Vein endothelial cell (primary cell): ENCODE measurements at places on chromosomes 5 and 9. TPM values are rescaled to one million over a fixed set of nuclear protein-coding genes. Genes with fewer than 3 reads are reported as not detected.

Gene HTR1A
- total RNA-seq: not detected in 2 replicates

Gene DAPK1
- 49.6 and 55.3 TPM in 2 replicates for total RNA-seq

Gene ECM2
- under 0.01 TPM in 1 of 2 replicates, not detected in the other for total RNA-seq

Gene GBA2
- 133 and 134 TPM in 2 replicates for total RNA-seq

Gene ORM2
- not detected in 2 replicates for total RNA-seq

Gene ENTREP1
- total RNA-seq: 6.1 and 9.8 TPM in 2 replicates

Gene LECT2
- total RNA-seq: not detected in 2 replicates

Gene GPR150
- 0.29 and 0.33 TPM in 2 replicates for total RNA-seq
